Tibial nerve (tissue), 4 donors: ENCODE measurements at places on chromosomes 7 and 10. TPM values are rescaled to one million over a fixed set of nuclear protein-coding genes. Genes with fewer than 3 reads are reported as not detected.

The AS3MT gene
- total RNA-seq: 5.2 TPM

The NAPEPLD gene
- 14.7 TPM for total RNA-seq

The NYAP1 gene
- 12.2 TPM for total RNA-seq

The FAM221A gene
- 7.5 TPM for total RNA-seq

The TDRD1 gene
- total RNA-seq: not detected

The MSMB gene
- not detected for total RNA-seq
